Endothelial cell of umbilical vein (primary cell): ENCODE measurements at places on chromosomes 5 and 9.
A peak's percentile ranks its signal among the peaks of the same experiment; 100 is the strongest.

- DNase-seq, result no peak
These were observed 11.1 kb downstream of the C5orf47 start for GRCh38 chr5:174000076-174000475.

DNA sequence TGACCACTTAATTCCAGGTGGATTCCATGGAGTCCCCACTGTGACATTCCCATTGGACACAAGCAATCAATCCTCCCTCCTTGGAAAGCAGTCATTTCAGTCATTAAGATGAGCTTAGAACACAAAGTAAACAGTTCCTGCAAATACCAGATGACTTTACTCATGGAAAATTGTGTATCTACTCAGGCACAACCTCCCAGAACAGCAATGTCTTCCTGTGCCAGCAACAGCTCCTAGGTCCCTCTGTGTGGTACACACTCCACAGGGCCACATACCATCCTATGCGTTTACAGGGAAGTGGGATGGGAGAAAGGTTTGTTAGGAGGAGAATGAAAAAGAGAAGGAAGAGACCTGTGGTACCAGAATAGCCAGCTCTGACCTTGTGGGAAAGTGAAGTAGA, 53.7 kb downstream of the MTMR12 start:
- no peak for DNase-seq

GRCh38 chr5:59673438-59674058, 220.0 kb downstream of the PDE4D start:
- peak; percentile 66 for DNase-seq

DNA sequence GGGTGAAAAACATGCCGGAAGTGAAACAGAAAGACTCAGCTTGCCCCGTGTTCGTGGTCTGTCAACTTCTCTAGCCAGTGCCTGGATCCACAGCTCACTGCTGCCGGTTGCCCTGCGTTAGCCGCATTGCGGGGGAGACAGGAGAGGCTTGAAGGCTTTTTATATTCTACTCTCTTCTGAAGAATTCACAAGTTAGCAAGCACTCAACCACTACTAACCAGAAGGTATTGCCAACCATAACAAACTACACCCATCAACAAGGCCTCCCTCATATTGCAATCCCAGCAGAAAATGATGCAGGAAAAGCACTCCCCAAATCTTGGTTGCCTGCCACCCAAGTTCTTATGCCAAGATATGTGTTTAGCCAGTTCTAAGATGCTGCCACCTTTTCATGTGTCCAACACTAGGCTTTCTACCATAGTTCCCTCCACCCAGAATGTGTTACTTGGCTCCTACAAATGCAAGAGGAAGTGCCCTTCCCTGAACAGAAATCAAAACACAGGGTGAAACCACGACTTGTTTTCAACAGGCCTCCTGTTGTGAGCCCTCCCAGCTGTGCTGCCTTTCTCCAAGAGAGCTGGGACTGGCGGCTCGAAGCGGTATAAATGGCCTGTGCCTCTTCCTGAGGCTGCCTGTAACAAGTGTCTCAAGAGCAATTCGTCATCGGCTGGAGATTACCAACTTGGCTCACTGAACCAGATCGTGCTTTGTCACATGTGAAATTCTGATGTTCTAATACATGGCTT, 129.0 kb downstream of the SNX18 start:
- peak; percentile 73 for DNase-seq

DNA sequence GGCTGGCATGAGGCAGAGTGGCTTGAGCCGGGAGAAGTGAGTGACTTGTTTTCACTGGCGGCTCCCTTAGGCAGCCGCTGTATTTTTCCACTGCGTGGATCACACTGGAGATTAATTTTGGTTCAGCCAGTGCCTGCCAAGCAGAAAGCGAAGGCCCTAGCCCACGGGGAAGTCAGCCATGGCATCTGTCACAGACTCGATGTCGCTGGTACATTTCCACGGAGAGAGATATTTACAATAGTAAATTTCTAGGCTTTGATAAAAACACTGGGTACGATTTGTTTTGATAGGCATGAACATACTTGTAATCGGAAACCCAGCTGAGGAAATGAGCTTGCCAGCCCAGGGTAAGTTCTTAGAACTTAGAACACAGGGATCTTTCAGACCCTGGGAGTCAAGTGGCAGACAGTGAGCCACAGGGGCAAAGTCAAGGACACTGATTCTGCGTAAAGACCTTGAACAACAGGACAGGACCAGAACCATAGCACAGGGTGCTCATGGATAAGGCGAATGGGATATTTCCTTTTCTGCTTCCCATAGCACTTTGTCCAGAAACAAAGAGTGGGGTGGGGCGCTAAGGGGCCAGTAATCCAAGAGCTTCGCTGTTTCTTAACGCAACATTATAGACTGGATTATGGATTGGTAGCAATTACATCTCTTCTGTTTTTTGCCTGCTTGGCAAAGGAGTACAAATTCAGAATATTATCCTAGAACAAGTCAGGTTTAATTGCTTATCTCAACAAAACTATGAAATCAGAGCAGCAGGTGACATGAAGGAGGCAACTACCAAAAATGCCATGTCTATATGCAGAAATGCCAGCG, 4.5 kb downstream of the DUSP1 start:
- peak; percentile 94 for DNase-seq

- DNase-seq, result no peak
These were observed 402.3 kb downstream of the DEPDC1B start for GRCh38 chr5:60297658-60298057.

DNA sequence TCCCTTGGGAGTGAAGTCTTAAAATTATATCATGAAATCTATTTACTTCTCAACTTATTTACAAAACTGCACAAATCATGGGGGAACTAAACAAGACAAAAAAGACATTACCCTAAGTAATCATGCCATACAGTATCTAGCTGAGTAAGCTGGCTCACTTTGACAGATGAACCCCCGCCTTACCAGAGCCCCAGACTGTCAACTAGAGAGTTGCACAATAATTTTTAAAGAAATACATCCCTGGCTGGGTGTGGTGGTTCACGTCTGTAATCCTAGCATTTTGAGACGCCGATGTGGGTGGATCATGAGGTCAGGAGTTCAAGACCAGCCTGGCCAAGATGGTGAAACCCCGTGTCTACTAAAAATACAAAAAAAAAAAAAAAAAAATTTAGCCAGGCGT, 62.3 kb downstream of the LPAR1 start:
- DNase-seq, result no peak

DNA sequence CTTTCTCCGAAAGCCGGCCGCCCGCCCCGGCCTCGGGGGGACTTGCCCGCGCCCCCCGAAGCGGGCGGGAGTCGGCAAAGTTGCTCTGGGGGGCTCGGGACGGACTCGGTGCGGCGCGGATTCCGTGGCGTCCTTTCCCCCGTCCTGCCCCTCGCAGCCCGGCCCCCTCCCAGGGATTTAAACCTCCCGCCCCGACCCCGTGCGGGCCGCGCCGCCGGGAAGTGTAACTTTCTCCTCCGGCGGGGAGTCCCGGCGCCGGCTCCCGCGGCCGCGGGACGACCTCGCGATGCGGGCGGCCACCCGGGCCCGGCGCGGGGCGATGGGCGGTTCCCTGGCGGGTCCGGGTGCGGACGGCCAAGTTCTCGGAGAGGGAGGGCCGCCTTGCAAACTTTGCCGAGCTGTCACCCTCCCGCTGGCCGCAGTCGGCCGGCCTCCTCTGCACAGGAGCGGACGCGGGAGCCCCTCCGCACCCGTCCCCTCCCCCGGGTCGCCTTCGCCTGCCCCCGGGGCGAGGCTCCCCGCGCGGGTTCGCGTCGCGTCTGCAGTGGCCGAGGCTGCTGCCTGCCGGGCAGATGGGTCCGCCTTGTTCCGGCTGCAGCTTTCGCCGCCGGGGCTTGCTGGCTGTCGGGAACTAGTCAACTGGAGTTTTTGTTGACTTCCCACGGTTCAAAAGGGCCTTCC, 732 bp downstream of the PBX3 start:
- peak; percentile 52 for DNase-seq

DNA sequence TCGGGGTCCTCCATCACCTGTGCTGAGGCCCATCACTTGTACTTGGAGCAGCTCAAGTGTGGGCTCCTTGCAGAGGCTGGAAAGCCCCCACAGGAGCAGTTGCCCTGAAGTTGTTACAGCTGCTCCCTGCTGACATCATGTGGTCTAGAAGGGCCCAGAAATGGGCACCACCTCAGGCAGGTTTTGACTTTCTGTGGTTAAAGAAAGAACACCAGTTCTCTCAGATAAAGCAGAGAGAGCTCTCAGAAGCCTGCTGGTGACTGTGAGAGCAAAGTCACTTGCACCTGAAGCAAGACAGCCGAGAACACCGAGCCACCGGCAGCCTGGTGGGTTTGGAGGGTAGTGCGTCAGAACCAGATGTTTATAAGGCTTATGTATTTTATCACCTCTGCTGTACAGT, 70.4 kb downstream of the MVB12B start:
- no peak for DNase-seq

- DNase-seq, result peak; percentile 12
These were observed 80.0 kb downstream of the OXCT1 start for GRCh38 chr5:41790038-41790776.

GRCh38 chr5:78387468-78388153, 27.2 kb downstream of the SCAMP1 start:
- DNase-seq, result no peak

DNA sequence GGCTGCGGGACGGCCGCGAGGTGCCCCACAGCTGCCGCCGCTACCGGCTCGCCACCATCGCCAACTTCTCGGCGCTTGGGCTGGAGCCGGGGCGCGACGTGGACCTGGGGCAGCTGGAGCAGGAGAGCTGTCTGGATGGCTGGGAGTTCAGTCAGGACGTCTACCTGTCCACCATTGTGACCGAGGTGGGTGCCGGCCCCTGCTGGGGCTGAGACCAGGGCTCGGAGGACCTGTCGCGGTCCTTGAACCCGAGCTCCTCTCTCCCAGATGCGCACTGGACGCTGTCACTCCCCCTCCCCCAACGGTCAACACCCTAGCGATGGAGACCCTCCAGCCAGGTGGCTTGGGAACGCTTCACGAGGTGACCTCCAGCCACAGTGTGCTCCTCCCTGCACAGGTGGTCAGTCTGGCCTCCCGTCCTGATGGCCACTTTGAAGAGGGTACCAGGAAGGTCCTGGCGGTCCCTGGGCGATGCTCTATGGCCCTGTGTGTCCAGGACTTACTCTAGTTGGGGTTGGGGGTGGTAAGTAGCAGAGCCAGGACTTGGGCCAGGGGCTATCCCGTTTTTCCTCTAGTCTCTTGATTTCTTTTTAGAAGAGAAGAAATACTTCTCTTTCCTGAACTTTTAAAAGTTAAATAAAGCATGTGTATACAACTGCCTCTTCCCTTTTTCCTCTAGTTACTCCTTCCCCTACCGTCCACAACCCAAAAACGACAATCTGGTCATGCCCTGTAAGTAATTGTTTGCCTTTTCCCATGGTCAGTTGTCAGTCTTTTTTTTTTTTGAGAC, 866 bp downstream of the SLC22A5 start:
- DNase-seq, result no peak
